ENCODE measurements at places on chromosomes 12 and 14.

DNA sequence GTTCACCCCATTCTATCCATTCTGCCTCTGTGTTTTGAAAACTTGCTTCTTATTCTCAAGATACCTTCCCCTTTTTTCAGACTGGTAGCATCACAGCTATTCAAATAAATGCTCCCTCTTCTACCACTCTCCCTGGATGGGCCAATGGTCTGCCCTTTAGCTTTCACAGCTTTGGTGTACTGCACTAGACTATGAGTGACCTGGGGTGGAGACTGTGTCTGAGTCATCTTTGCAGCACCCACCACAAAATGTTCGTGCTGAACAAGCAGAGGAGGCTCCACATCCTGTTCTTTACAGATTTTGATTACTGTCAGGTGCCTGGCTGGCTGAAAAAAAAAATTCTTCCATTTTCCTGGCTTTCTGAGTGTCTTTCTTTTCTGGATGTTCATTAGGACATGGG is 1104.1 kb upstream of the TMEM132C start:
- no peak for DNase-seq

DNA sequence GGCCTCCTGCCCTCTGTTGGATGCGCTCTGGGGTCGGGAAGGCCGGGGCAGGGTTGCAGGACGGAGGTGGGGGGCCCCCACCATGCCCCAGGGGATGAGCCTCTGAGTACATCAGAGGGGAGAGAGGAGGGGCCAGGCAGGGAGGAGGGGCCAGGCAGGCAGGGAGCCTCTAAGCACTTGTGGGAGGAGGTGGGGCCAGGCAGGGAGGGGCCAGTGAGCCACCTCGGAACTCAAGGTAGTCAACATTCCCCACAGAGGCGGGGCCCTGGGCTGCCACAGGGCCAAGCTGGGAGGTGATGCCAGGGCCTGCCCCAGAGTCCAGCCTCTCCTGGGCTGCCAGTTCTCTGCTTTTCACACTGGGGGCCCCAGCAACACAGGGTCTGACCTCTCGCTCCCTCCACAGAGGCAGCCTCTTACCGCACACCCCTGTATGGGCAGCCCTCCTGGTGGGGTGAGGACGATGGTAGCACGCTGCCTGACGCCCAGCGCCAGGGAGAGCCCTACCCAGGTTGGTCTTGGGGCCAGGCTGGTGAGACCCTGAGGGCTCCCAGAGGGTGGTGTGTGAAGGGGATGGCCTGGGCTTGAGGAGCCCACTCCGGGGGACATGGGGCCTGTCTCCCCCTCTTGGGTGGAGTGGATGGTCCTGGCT is 17.4 kb downstream of the CEP170B start:
- DNase-seq, result peak; percentile 46

DNA sequence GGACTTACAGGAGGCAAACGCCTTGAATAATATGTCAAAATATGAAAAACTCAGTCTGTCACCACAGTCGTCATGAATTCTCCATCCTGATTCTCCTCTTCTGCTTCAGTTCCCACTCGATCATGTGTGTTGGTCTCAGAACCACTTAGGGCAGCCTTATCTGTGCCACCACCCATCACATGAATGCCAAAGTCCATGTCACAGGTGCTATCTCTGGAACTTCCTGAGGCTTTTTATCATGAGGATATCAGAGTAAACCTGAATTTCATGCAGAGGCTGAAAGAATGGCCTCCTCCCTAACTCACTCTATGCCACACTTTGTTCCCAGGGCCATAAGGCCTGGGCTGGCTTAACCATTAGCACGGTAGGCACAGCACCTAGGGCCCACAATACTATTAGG is 28.8 kb upstream of the MAP3K9 start:
- no peak for DNase-seq

DNA sequence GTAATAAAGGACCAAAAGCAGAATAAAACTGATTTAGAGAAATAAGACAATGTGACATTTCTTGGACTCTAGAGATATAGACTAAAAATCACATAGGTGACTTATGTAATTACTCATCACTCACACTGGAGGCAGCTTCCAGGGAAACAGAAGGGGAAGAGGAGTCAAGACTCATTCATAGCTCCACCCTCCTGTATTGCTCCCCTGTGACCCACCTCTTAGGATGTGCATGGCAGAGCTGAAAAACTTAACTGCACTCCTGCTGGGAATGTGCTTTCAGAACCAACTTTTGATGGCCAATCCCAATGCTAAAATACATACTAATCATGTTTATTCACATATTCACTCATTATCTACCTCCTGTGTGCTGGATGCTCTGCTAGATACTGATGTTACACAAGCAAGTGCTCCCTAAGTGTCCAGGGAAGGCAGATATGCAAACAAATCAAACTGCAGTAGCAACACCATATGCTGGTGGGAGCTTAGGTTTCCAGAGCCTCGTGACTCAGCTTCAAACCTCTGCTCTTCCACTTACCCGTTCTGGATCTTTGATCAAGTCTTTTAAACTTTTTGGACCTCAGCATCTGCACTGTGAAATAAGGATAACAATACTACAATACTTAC is 316.1 kb downstream of the GALC start:
- DNase-seq, result no peak

- no peak for DNase-seq
These were observed 46.7 kb downstream of the TESC start for GRCh38 chr12:117052386-117053049.

- no peak for DNase-seq
These were observed 2.0 kb downstream of the ANO6 start for GRCh38 chr12:45217846-45218245.

- DNase-seq, result no peak
These were observed 5.0 kb downstream of the PPTC7 start for GRCh38 chr12:110577864-110578693.

GRCh38 chr12:24719293-24719721 is 229.6 kb downstream of the BCAT1 start:
- DNase-seq, result no peak

DNA sequence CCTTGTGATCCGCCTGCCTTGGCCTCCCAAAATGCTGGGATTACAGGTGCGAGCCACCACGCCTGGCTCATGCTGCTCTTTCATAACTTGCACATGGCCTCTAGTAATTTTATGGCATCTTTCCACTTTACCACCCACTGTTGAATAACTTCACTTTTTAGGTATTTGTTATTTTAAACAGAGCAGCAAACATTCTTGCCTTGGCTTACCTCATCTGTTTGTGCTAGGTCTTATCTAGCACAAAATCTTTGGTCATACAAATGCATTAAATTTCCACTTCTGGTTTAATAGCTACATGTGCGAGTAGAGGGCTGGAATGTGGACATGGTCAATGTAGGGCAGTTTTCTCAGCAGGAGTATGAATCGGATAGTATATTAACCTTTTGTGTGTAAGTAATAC is 38.8 kb upstream of the ATF7IP start:
- DNase-seq, result no peak

DNA sequence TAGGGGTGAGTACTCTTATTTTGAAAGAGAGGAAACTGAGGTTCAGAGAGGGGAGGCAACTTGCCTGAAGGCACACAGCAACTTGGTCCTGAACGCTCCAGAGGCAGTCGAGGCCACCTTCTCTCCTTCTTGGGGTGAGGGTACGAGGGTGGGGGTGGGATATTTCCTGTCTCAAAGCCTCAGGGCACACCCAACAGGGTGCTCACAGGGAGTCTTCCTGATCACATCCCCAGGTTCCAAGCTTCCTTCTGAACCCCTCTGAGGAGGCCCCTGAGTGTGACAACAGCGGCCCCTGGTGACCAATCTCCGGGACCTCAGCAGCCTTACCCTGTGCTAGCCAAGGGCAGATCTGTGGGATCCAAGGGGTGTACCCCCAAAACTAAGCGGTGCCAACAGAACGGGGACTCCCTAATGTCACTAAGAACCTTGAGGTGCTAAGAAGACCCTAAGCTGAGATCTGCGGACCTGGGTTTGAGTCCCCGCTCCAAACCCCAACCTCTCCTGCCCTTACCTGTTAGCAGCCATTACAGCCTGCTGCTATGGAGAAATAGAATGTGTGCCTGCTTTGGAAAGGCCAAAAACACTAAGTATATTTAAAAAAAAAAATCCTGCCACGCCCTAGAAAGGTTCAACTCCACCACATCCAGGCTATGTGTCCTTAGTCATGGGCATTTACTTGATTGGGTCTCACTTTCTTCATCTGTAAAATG is 57.9 kb downstream of the TRPV4 start:
- peak; percentile 77 for DNase-seq

GRCh38 chr14:22886500-22887259 is 3.7 kb downstream of the REM2 start:
- no peak for DNase-seq

DNA sequence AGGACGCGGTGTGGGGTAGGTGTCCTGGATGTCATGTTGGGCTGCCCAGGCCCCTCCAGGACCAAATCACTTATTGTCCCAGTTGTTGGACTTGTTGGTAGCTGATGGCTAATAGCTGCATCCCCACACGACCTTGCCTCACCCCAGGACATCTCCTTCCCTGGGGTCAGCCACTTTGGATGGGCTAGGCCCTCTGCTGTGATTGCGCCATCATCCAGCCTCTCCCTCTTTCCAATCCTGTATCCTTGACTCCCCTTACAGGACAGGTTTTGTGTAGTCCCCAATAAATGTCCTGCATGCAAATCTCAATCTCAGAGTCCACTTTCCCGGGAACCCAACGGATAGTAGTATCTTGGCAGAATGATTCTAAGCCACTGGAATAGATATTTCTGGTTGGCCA is 43.4 kb upstream of the CHST11 start:
- DNase-seq, result no peak

- DNase-seq, result no peak
These were observed 109.8 kb upstream of the DNM1L start for GRCh38 chr12:32569259-32569658.

- no peak for DNase-seq
These were observed 439.1 kb downstream of the NPAS3 start for GRCh38 chr14:33377596-33378390.

GRCh38 chr12:47249082-47249481 is 169.3 kb upstream of the AMIGO2 start:
- DNase-seq, result no peak

- no peak for DNase-seq
These were observed 6.2 kb upstream of the CGRRF1 start for GRCh38 chr14:54503486-54503885.

DNA sequence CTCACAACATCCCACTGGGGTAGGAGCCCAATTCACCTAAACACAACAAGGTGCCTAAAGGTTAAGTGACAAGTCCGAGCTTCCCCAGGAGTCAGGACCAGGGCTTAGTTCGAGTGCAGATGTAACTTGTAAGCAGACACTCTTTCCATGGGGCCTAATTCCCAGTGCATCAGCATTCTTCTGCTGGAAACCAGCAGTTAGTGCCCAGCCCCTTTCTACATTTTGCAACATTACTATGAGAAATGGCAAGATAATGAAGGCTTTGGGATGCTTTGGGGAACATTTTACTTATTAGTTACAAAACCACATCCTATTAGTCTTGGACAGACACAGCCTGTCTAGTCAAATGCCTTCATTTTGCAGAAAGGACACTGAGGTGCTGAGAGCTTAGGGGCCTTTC is 179.8 kb downstream of the CALM1 start:
- no peak for DNase-seq

DNA sequence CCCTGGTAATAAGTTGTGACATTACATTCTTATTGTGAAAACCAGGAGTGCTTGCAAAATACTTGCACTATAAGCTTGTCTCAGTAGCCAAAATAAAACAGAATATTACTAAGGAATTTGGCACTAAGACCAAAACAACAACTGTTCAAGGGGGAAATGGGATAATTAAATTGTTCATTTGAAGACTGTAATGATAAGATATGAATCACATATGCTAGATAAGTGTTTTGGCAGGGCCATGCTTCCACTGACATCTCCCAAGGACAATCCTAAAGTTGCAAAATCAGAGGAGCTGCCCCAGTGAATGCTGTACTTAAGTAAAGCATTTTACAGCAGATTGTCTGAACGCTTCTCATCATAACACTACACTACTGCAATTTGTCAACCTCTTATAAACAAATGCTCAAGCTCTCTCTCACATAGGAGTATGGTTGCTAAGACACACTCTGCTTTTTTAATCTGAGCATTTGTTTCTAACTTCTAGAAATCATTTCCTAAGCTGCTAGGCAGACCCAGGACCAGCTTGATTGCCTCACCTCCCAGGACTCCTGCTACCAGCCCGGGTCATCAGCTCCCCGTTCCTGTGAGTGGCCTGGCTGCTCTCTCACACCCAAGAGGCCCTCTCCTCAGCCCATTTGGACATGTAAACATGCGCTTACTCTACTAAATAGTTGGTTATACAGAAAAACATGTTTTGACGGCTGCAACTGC is 191.5 kb downstream of the PAX9 start:
- DNase-seq, result no peak

DNA sequence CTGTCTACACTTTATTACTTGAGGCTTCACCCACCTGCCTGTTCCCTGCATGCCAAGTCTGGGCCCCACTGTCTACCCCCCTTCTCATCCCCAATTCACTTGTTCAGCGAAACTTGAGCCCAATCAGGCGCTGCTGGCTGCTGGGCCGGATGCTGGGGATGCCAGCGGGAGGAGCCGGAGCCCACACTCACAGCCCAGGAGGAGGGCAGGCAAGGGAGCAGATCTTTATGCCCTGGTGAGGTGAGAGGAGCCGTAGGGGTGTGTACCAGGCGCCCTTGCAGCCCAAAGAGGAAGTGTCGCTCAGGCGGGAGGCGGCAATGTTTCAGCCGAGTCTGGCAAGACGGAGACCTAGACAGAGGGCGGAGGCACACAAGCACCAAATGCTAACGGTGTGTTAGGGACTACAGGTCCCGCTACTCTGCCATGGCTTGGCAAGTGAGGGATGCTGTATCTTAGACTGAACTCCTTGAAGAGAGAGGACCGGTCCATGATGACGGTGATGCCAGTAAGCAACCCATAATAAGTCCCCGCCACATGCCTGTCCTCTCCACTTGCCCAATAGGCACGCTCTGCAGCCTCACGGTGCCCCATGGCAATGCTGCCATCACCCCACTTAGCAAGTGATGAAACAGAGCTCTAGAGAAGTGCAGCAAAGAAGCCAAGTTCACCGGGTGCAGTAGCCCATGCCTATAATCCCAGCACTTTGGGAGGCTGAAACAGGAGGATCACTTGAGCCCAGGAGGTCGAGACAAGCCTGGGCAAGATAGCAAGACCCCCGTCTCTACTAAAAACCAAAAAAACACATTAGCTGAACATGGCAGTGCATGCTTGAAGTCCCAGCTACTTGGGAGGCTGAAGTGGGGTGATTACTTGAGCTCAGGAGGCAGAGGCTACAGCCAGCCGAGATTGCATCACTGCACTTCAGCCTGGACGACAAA is 41.6 kb downstream of the LRRC74A start:
- no peak for DNase-seq
